ENCODE measurements at places on chromosomes 6 and 20. TPM values are rescaled to one million over a fixed set of nuclear protein-coding genes. Genes with fewer than 3 reads are reported as not detected.

Gene SLC22A7
- total RNA-seq = not detected

- no peak for DNase-seq
Observed at GRCh38 chr6:18829272-18829870, 442.2 kb downstream of the RNF144B start.

- DNase-seq = no peak
Observed at GRCh38 chr20:13284830-13285229, 63.8 kb downstream of the ISM1 start.

DNA sequence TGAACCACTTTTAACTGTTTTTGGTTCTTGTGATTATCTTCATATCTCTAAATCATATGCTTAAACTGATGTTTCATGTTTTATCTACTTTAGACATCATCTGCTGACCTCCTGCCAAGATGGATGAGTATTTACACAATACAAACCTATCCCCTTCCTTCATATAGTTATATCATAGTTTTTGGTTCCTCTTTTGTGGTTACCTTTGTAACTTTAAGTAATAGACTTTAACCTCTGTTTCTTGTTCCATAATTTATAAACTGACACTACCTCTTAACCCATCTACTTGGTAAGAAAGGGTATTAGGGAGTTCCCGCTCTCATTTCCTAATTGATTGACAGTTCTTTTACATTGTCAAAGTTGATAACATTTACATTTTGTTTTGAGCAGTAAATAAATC, 11.9 kb downstream of the PCMT1 start:
- no peak for DNase-seq

DNA sequence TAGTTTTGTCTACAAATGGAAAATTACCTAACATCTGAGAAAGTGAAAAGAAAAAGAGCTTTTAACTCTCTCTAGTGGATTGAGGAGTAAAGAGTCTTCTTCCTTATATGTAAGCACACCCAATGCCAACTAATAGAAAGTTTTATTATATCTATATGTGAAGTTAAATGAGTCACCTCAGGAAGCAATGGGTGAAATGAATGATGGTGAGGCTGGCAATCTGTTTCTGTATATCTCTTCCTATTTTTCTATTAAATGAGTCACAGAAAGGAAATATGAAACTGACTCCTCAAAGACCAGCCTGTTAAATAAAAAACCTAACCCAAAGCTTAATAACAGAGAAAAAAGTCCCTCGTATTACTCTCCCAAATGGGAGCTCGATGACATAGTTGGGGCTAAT, 71.3 kb downstream of the OTOR start:
- DNase-seq = no peak

GRCh38 chr20:17584689-17585088, 14.8 kb downstream of the DSTN start:
- DNase-seq = no peak
